Stomach (tissue), 19 donors: ENCODE measurements at places on chromosomes 1 and 21. TPM values are rescaled to one million over a fixed set of nuclear protein-coding genes. Genes with fewer than 3 reads are reported as not detected.
A peak's percentile ranks its signal among the peaks of the same experiment; 100 is the strongest.

DVL1 gene
- 143 TPM for total RNA-seq

ATP6V1G3 gene
- total RNA-seq: not detected

KLF18 gene
- not detected for total RNA-seq

LRRC71 gene
- 2.2 TPM for total RNA-seq

EFNA1 gene
- total RNA-seq: 16.9 TPM

SELENBP1 gene
- total RNA-seq: 68.8 TPM

RHD gene
- total RNA-seq: 0.18 TPM

MRPS6 gene
- total RNA-seq: 46.8 TPM

ODR4 gene
- total RNA-seq: 13.4 TPM

GSTM5 gene
- total RNA-seq: 1.4 TPM

RGS13 gene
- not detected for total RNA-seq

DNA sequence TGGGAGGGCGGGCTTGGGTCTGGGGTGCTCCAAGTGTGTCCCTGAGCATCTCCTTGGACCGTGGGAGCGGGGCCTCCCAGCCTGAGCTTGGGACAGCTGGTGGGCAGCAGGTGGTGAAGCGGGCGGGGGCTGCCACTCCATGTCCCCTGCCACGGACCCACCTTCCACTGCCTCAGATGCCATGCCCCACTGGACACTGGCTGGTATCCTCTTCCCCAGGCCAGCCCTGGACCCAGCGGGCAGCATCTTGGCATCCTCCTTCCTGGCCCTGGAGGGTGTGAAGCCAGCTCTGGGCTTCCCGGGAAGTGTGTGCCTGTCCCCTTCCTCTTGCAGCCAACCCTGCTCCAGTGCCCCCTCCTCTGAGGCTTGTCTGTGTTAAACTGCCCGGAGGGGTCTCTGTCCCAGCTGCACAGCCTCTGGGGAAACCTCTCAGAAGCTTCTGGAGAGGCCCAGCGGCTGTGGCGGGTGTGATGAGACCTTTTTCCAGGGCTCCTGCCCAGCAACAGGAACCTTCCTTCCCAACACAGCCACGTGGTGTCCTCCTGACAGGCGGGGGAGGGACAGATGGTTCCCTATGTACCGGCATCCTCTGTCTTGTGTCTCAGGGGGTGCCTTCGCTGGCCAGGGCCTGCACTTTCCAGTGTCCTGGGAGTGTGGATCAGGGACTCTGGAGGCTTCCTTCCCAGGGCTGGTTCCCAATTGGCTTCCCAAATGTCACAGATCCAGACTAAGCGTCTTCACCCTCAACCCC lies 81.6 kb upstream of the DISP3 start:
- H3K4me3 ChIP-seq: no peak overlapping the region
- no peaks in the 10 kb centered on the region for H3K36me3 ChIP-seq
- no peak overlapping the region for H3K27ac ChIP-seq
- no peaks in the 10 kb centered on the region for H3K4me1 ChIP-seq

DNA sequence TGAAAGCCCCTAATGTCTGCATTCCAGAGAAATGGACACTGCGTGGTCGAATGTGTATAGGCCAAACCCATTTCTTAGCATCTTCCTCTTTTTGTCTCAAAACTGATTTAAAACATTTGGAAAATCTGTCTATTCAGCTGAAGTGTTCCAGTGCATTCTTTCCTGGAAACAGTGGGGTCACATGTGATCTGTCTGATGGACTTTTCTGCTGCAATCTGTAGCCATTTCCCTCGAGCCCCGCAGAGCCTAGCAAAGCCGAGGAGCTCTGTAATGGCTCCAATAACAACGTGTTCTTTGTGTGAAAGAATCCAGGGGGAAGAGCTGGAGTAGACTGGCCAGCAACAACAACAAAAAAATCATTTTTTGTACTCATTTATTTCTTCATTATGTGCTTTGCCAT lies 329.3 kb downstream of the BARHL2 start:
- peak; percentile 30 for DNase-seq
- no peak overlapping the region for H3K4me3 ChIP-seq
- no peaks in the 10 kb centered on the region for H3K4me1 ChIP-seq
- H3K27ac ChIP-seq: no peak overlapping the region
- no peaks in the 10 kb centered on the region for H3K27me3 ChIP-seq
- H3K36me3 ChIP-seq: no peaks in the 10 kb centered on the region

- no peak overlapping the region for H3K4me3 ChIP-seq
- no peaks in the 10 kb centered on the region for H3K4me1 ChIP-seq
- H3K27ac ChIP-seq: no peak overlapping the region
- no peaks in the 10 kb centered on the region for H3K27me3 ChIP-seq
- peaks cover 89% of the 10 kb centered on the region for H3K36me3 ChIP-seq
These were observed 15.3 kb upstream of the TMCO2 start for GRCh38 chr1:40232444-40232843.

- H3K4me3 ChIP-seq: no peak overlapping the region
- H3K36me3 ChIP-seq: no peaks in the 10 kb centered on the region
- H3K27me3 ChIP-seq: no peaks in the 10 kb centered on the region
- no peak for DNase-seq
- no peak overlapping the region for H3K27ac ChIP-seq
These were observed 15.6 kb upstream of the VAMP3 start for GRCh38 chr1:7755448-7755847.

DNA sequence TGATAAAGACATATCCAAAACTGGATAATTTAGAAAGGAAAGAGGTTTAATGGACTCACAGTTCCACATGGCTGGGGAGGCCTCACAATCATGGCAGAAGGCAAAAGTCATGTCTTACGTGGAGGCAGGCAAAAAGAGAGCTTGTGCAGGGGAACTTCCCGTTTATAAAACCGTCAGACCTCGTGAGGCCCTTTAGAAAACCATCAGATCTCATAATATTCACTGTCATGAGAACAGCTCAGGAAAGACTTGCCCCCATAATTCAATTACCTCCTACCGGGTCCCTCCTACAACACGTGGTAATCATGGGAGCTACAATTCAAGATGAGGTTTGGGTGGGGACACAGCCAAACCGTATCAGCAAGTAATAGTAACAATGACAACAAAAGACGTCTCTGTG lies 88.2 kb upstream of the SLC25A33 start:
- no peak overlapping the region for H3K4me3 ChIP-seq
- H3K27me3 ChIP-seq: no peaks in the 10 kb centered on the region
- H3K36me3 ChIP-seq: no peaks in the 10 kb centered on the region
- peaks cover 31% of the 10 kb centered on the region for H3K4me1 ChIP-seq
- DNase-seq: no peak

GRCh38 chr1:90220941-90221693 lies 226.2 kb downstream of the ZNF326 start:
- no peaks in the 10 kb centered on the region for H3K27me3 ChIP-seq
- H3K36me3 ChIP-seq: no peaks in the 10 kb centered on the region
- H3K4me1 ChIP-seq: no peaks in the 10 kb centered on the region
- H3K27ac ChIP-seq: no peak overlapping the region
- no peak overlapping the region for H3K4me3 ChIP-seq

DNA sequence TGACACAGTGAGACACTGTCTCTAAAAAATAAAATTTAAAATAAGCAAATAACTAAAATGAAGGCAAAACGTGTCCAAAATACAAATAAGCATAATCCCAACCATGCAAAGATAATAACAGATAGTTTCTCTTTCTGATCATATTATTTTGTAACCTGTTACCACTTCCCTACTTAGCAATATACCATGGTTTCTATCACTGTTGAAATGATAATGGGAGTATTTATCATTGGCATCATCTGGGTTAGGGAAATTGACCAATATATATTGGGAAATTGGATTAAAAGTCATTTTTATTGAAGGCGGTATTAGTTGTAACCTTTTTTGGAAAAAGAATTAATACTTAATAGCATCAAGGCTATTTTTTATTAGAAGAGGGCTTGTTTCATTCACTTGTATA lies 47.0 kb downstream of the USP25 start:
- no peaks in the 10 kb centered on the region for H3K27me3 ChIP-seq
- no peak overlapping the region for H3K4me3 ChIP-seq
- peaks cover 34% of the 10 kb centered on the region for H3K4me1 ChIP-seq
- H3K27ac ChIP-seq: no peak overlapping the region

DNA sequence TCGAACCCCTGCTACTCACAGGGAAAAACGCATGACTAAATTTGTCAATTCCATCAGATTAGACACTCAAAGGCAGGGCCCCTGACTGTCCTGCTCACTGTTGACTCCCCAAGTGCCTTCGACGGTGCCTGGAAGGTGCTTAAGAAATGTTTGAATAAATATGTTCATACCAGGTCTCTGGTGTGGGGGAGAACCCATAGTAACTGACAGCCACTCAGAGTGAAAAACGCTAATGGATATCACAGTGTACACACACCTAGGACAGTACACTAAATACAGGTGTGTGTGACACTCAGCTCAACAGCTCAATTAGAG lies 39.7 kb upstream of the WASF2 start:
- peaks cover 21% of the 10 kb centered on the region for H3K36me3 ChIP-seq
- H3K4me3 ChIP-seq: no peak overlapping the region
- no peak for DNase-seq

DNA sequence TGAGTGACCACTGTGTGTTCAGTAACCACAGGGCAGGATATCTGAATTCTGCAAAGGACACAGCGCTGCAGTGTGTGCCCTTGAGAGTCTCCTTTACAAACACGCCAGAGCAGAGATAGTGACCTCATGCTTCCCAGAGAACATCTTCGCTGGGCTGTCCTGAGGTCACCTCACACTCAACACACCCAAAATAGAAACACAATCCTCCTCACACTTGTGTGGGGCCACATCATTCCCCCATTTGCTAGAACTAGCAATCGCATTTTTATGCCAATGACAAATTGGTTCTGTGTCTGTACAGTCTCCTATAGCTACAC lies 140.1 kb upstream of the NRIP1 start:
- no peaks in the 10 kb centered on the region for H3K36me3 ChIP-seq
- H3K4me3 ChIP-seq: no peak overlapping the region
- no peaks in the 10 kb centered on the region for H3K27me3 ChIP-seq
- DNase-seq: no peak
- H3K27ac ChIP-seq: no peak overlapping the region

DNA sequence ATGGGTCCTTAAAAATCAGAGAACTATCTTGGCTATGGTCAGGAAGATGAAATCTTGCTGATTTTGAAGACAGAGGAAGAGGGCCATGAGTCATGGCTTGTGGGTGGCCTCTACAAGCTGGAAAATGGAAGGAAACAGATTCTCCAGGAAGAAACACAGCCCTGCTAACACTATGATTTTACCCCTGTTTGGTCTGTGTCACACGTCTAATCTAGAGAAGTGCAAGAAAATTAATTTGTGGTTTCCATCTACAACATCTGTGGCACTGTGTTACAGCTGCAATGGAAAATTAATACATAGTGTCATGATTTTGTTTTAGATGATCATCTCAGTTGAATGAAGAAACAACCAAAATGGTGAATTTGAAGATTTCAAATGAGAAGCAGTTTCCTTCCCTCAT lies 288.7 kb upstream of the NRIP1 start:
- H3K4me3 ChIP-seq: no peak overlapping the region
- DNase-seq: no peak
- no peaks in the 10 kb centered on the region for H3K36me3 ChIP-seq
- no peak overlapping the region for H3K27ac ChIP-seq
- no peaks in the 10 kb centered on the region for H3K4me1 ChIP-seq

GRCh38 chr21:46633566-46633965 lies 1.9 kb upstream of the PRMT2 start:
- no peaks in the 10 kb centered on the region for H3K36me3 ChIP-seq
- H3K27me3 ChIP-seq: no peaks in the 10 kb centered on the region
- no peak overlapping the region for H3K4me3 ChIP-seq
- DNase-seq: no peak

DNA sequence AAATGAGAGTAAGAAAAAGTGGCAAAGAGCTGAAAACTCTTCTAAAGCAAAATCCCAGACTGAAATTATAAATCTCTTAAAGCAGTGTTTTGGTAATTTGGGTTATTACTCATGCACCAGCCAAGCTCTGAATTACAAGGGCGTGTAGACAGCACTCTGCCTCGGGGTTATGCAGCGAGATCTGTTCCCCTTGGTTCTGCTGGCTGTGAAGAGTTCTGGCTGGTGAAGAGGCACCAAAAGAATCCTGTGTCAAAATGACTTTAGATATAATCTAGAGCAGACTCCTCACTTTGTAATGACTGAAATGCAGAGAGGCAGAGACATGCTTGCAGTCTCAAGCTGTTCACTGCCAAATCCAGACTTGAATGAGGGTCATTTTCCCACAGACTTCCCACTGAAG lies 461.8 kb upstream of the CXADR start:
- H3K27me3 ChIP-seq: no peaks in the 10 kb centered on the region
- no peaks in the 10 kb centered on the region for H3K36me3 ChIP-seq
- H3K4me3 ChIP-seq: no peak overlapping the region
- no peak overlapping the region for H3K27ac ChIP-seq
- peak; percentile 12 for DNase-seq

DNA sequence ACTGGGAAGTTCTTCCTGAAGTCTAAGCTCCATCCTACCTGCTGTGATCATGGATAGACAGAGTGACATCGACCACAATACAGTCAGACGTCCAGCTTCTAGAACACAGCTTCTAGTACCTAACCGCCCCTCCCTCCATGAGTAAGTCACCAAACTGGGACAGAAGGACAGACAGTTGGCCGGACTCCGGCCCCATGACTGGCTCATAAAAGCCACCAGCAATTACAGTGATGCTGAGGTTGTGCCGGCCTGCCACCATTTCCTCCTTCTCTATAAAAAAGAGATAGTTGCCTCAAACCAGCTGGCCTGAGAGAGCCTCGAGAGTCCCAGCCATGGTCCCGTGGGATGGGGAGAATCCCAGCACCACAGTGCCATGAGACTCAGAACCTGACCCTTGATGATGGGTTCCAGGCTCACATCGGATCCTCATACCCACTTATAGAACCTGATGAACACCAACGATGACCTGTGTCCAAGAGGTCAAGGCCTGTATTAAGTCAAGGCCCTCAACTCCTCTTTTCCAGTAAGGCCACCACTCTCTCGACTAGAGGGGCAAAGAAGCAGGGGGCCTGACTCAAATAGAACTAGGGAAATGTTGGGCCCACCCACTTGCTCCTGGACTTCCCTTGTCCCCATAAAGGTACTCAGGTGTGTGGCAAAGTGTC lies 3.4 kb downstream of the MEF2D start:
- peak overlapping the region; percentile 99 for H3K27ac ChIP-seq
- no peaks in the 10 kb centered on the region for H3K36me3 ChIP-seq
- peaks cover 84% of the 10 kb centered on the region for H3K4me1 ChIP-seq

GRCh38 chr1:108048301-108049177 lies 83.6 kb upstream of the VAV3 start:
- H3K27me3 ChIP-seq: no peaks in the 10 kb centered on the region
- no peaks in the 10 kb centered on the region for H3K36me3 ChIP-seq
- H3K4me1 ChIP-seq: peaks cover 50% of the 10 kb centered on the region
- DNase-seq: no peak
- no peak overlapping the region for H3K4me3 ChIP-seq

DNA sequence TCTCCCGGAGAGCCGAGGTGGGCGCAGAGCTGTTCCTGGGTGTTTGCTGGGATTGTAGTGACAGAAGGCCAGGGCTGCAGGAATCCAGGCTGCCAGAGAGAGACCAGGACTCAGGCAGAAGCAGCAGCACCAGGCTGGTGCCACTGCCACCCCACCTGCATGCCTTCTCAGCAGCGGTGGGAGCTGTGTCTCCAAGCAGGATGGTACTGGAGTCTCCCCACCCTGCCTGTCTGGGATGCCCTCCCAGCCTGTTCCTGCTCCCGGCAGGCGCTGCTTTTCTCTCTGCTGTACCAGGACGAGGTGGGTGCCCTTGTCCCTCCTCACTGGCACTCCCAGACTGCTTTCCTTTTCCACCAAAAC lies 4.5 kb upstream of the HES4 start:
- peaks cover 52% of the 10 kb centered on the region for H3K4me1 ChIP-seq
- no peaks in the 10 kb centered on the region for H3K36me3 ChIP-seq
- no peak overlapping the region for H3K4me3 ChIP-seq
- peaks cover 69% of the 10 kb centered on the region for H3K27me3 ChIP-seq
- no peak for DNase-seq
- no peak overlapping the region for H3K27ac ChIP-seq

- no peak for DNase-seq
- H3K27ac ChIP-seq: no peak overlapping the region
- no peaks in the 10 kb centered on the region for H3K4me1 ChIP-seq
These were observed 33.5 kb downstream of the VPS26C start for GRCh38 chr21:37233551-37234146.
